Left kidney (tissue), 8 donors: ENCODE measurements at places on chromosomes 2 and 18. TPM values are rescaled to one million over a fixed set of nuclear protein-coding genes. Genes with fewer than 3 reads are reported as not detected.

FBXO41 gene
- 2.1 TPM for polyA plus RNA-seq

ABCG8 gene
- polyA plus RNA-seq = 0.88 TPM

SGPP2 gene
- polyA plus RNA-seq = 17.4 TPM

ACTR2 gene
- 210 TPM for polyA plus RNA-seq

MRO gene
- 2.2 TPM for polyA plus RNA-seq

GAD1 gene
- 1.4 TPM for polyA plus RNA-seq

DNA sequence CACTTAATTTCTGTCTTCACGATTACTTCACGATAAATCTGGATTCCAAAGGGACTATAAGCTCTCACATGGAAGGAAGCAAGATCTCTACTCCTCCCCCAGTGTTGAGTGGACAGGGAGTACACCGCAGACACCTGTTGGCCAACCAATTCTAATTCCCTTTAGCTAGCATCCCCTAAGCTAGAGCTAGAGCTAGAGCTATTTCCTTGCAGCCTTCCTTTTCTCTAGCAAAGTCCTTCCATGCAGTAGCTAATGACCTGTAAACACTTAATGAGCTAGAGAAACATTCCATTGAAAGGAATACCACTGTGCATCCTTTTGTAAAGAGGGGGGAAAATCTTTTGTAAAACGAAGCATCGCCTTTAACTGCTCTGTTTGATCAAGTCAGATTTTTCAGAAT lies 56.5 kb downstream of the BCL11A start:
- no peak for DNase-seq

GRCh38 chr2:59449274-59449673 lies 1104.2 kb downstream of the BCL11A start:
- no peak for DNase-seq

GRCh38 chr2:84969511-84970209 lies 1.3 kb upstream of the KCMF1 start:
- no peak for DNase-seq
